ENCODE measurements at places on chromosomes 6 and 20.

GRCh38 chr6:126738146-126738545 is 380.3 kb upstream of the RSPO3 start:
- no peak for DNase-seq

DNA sequence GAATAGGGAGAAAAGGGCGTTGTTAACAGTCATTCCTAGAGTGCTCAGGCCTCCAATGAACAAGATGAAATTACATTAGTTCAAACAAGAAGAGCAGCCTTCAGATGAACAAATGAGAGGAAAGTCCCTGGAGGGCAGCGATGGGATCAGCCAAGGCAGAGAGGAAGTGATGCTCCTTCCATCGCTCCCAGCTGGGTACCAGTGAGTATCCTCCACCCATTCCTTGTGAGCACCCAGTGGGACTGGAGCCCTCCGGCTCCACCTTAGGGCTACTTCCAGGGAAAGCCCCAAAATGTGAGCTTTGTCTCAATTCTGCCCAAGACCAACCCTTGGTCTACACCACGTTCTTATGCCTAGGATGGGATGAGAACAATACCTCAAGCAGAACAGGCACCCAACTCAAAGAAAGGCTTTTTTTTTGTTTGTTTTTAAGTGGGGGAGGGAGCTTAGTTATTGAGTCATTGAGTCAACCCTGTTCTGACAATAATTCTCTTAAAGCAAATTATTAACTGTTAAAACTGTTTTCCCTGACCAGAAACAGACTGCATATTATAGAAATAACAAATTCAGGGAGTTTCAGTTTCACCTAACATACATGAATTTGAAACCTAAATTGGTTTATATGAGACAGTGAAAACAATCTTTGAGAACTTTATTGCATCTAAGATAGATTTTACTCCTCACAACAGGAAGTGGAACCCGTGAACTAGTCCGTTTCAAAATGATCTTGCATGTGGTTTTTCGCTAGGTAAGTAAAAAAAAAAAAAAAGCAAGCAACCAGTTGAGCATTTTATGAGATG is 106.9 kb downstream of the IPCEF1 start:
- DNase-seq: peak; percentile 79

GRCh38 chr20:23362392-23363256 is 642 bp downstream of the GZF1 start:
- peak; percentile 29 for DNase-seq

DNA sequence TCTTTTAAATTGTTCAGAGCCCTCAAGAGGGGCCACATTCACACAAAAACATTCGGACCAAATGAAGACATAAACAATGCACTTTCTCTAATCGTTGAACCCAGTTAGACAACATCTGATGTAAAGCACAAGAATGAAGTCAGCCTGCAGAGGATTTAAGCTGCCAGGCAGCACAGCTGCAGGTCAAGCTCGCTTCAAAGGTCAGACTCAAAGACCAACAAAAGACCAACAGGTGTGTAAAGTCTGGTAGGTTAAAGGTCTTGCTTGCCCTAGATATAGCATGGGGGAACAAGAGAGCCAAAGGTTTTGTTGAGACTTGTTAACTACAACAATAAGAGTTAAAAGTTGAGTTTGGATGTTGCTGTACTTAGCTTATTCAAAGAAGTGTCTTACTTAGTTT is 26.7 kb upstream of the MYLIP start:
- DNase-seq: no peak

GRCh38 chr6:42551217-42551616 is 12.6 kb upstream of the UBR2 start:
- no peak for DNase-seq

GRCh38 chr6:55943329-55943728 is 67.9 kb upstream of the BMP5 start:
- DNase-seq: no peak

DNA sequence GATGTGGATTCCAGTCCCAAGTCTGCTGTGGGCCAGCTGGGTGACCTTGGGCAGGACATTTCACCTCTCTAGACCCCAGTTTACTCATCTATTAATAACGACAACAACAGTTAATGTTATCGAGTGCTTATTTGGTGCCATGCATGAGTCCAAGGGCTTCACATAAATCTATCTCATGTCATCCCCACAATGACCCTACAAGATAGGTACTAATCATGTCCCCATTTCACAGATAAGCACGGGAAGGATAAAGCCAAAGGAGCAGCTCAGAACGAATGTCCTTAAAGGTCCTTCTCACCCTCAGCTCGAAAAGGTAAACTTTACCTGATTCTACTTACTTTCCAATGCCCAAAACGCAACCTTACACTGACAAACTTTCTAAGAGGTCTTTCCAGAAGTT is 35.7 kb downstream of the TRAM2 start:
- no peak for DNase-seq

- DNase-seq: peak; percentile 41
These were observed 27.8 kb downstream of the FYN start for GRCh38 chr6:111845441-111845871.

DNA sequence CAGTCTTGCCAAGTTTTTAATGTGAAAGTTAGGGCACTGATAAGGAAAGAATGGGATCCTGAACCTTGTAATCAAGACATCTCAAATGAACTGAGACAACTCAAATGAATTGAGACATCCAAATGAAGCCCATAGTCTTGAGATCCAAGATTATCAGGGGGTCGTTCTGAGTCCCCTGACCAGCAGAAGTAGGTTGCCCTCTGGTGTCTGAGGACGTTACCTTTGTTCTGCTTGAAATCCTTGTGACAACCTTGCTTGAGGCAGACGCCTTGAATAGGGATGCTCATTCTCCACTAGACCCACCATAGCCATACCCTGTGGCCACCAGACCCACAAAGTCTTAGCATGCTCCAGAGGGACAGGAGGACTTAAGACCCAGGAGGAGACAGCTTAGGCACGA is 37.7 kb downstream of the ZBTB9 start:
- DNase-seq: no peak

DNA sequence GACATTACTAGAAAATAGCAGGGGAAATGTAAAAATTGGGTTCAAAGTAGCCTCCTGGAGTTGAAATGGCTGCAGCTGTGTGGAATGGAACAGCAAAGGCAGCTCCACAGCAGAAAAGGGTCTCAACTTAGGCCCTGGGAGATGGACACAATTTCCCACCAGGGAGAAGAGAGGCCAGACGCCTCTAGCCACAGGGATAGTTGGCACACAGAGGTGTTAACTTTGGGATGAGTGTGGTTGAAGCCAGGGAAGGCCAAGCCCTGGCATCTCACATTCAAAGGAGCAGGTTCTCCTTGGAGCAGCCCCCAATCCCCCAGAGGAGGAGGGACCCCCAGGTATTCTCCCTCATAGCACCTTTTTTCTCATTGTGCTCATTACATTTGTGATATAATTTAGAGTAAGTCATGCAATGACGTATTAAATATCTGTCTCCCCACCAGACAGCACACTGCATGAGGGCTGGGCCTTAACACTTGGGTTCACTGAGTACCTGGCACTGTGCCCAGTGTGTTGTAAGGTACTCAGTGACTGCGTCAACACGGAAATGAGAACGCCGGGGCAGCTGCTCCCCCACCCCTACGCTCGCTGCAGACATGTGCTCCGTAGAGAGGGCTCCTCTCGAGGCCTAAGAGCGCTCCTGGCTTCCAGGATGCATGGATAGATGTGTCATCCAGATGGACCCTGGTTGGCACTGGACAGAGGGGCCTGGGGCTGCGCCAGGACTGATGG is 76.0 kb upstream of the CD93 start:
- no peak for DNase-seq

DNA sequence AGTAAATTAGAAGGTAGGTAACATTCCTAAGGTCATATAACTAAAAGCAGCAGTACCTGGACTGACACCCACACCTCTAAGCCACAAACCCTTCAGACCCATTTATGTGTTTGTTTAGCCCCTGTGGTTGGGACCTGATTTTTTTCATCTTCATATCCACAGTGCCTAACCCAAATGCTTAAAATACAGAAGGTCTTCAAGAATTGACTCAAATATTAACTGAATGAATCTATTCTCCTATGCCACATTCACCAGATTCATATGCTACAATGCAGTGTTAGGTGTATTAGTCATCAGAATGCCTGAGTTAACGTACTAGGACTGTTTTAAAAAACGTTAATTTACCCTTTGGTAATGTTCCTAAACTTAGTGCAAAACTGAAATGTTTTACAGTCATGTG is 124.8 kb downstream of the AHI1 start:
- peak; percentile 76 for DNase-seq

DNA sequence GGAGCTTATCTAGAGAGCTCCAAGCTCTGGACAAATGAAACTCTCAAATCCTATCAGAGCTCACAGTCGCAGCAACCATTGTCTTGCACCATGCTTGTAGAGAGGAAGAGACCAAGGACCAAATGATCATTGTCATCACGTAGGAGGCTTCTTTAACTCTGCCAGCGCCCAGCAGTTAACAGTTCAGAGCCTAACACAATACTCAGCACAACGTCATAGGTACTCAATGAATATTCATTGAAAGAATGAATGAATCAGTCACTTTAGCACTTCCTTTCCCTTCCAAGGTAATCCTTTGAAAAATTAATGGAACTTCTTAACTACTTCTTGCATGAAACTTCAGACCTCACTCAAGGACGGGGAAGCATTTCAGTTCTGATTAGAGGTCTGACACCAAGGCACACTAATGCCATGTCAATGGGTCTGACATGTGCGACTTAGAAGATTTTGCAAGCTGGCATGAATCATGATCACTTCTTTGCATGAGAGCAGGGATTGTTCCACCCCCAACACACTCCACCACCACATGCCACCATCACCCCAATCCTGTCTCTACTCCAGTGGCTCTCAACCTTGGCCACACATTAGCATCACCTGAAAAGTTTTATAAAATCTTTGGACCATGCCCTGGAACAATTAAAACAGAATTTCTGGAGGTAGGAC is 45.1 kb downstream of the KHDC1L start:
- DNase-seq: no peak

DNA sequence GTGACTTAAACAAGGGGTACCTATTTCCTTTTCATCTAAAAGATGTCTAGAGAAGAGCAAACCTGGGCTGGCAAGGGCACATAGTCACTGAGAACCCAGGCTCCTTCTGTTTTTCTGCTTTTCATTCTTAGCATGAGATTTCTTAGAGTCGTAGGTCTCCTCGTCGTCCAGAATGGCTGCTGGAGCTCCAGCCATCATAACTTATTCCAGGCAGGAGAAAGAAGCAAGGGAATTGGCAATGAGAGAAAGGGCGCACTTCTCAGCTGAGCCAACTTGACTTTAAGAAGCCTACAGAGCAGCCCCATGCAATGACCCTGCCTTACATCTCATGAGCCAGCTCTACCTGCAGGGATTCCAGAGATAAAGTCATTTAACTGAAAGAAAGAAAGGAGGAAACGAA is 213.4 kb downstream of the BMP7 start:
- no peak for DNase-seq

- DNase-seq: peak; percentile 51
These were observed 139.8 kb downstream of the BACH2 start for GRCh38 chr6:90156861-90157260.

DNA sequence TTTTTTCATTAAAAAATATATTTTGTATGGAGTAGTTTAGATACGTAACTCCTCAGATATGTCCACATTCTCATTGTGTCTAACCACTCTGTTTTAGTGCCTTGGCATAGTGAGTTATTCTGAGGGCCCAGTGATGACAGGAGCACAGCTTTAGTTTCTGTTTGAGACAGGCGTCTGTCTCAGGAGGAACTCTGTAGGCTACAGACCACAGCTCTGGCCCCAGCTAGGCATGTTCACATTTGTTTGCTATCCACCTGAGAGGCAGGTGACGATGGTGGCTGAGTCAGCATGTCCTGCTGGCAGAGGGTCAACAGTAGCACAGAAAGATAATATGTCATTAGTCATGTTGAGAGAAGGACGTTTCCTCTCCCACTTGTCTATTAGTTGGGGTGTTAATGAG is 16.3 kb downstream of the LRRC1 start:
- peak; percentile 3 for DNase-seq

GRCh38 chr20:14963262-14963663 is 625.9 kb upstream of the FLRT3 start:
- DNase-seq: no peak

GRCh38 chr6:122995921-122996793 is at the start of gene CLVS2:
Gene CLVS2, plus strand, starts transcription at chr6:122996235. Its CDS starts 1,543 bp downstream, at chr6:122997778.
- no peak for DNase-seq

- DNase-seq: no peak
These were observed 28.3 kb downstream of the ZC3H12D start for GRCh38 chr6:149456311-149457021.

DNA sequence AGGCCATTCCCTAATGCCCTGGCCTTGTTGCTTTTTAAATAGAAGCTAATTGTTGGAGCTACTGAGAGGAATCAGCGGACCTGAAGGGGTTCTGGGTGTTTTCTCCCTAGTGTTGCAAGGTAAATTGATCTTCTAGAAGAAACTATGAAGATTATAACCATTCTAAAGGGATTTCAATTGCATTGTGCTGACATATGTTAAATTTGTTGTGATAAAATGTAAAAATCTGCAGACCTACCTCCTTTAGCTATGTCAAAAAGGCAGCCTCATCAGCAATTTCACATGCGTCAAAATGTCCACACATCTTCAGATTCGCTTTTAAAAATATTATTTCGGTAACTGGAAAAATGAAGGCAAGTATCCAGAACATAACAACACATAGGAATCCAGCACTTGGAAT is 44.4 kb downstream of the IYD start:
- DNase-seq: no peak

- no peak for DNase-seq
These were observed 27.4 kb downstream of the ANKS1A start for GRCh38 chr6:34916348-34916967.

DNA sequence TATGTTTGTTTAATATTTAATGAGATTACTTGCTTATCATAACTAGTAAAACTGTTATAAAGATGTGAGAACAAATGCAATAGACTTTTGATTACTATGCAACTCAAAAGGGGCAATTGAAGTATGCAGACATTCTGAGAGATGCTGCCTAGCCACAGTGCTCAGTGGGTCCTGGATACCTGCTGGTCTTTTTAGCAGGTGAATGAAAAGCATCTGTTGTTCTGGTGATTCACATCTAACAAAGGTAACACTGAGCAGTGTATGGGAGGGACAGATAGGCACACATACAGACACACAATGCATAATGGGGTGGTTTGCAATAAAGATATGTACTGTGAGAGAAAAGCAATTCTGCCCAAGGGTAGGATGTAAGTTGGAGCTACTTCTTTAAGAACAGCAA is 46.9 kb downstream of the OGFRL1 start:
- DNase-seq: no peak

- peak; percentile 60 for DNase-seq
These were observed 1.5 kb downstream of the COL12A1 start for GRCh38 chr6:75204217-75204958.

GRCh38 chr6:17291778-17292177 is 10.6 kb downstream of the RBM24 start:
- no peak for DNase-seq

GRCh38 chr6:110522427-110522826 is 46.0 kb upstream of the SLC22A16 start:
- no peak for DNase-seq

DNA sequence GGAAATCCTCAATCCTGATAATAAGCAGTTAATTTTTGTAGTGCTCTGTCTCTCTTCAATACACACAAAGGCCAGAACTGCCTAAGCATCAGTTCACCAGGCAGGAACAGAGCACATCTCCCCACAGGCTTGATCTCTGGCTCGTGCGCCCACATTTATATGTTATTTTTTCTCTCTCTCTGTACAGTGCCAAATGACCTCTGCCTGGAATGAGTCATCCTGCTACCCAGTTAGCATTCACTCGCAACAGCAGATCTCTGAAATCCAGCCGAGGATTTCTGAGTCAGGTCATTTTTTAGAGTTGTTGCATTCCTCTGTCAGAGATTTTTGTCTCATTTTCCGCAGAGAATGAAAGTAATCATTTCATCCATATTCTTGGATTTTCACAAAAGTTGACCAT is 107.1 kb downstream of the COL12A1 start:
- no peak for DNase-seq

Measured in activated CD4-positive, alpha-beta T cell treated with anti-CD3 and anti-CD28 coated beads, Interleukin-2, Interleukin-6, amounts not matched to agents 100 ng/mL and 50 ng/mL, durations not matched to agents 16 hours and 8 hours (primary cell).